NCI-H1436 treated with DMSO at 0.1 percent for 48 hours (cell line): ENCODE measurements at places on chromosomes 3 and 15.

- DNase-seq = no peak
Measured at GRCh38 chr3:34687671-34688070, 889.2 kb downstream of the PDCD6IP start.

GRCh38 chr3:123652342-123652984 lies 67.6 kb upstream of the HACD2 start:
- no peak for DNase-seq

- no peak for DNase-seq
Measured at GRCh38 chr3:136197159-136197793, 1.1 kb upstream of the MSL2 start.

- no peak for DNase-seq
Measured at GRCh38 chr3:36957862-36958686, 13.2 kb upstream of the TRANK1 start.

- DNase-seq = peak; percentile 56
Measured at GRCh38 chr15:100111125-100112060, 230.4 kb downstream of the ADAMTS17 start.

- no peak for DNase-seq
Measured at GRCh38 chr3:68483601-68484000, 448.7 kb downstream of the TAFA4 start.
